ENCODE measurements at places on chromosomes 5 and 9.

DNA sequence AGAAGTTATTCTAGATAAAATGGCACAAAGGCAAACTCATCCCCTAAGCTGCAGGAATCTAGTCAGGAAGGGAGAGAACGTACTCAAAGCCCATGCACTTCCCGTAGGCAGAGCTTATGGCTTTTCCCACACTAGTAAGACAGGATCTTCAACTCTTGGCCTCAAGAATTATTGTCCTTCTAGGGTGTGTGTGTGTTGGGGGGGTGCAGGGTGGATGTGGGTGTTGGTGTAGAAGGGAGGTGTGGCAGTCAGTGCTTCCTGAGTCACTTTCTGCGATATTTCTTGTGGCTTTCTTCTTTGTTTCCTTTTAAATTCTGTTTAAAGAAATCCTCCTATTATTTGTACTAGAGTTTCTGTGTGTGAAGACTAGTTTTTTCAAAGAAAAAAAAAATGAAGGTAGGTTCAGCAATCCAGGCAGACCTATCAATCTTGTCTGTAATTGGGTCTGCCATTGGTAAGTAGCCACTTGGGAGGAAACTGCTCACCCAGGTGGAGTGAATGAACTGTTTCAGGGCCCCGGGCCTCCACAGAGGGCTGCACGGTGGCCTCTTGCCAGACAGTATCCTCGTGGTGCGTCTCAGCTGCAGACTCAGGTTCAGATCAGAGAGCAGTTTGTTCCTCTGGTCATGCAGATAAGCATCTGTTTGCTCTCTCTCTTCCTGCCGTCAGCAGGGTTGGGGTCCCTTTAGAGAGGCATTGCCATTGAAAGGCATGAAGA lies 131.9 kb downstream of the NPR3 start:
- no peak for DNase-seq

GRCh38 chr5:170380361-170380951 lies 8.7 kb downstream of the KCNMB1 start:
- no peak for DNase-seq

- no peak for DNase-seq
Observed at GRCh38 chr5:131635684-131636572, 899 bp upstream of the RAPGEF6 start.

GRCh38 chr5:66511491-66511890 lies 84.7 kb upstream of the MAST4 start:
- no peak for DNase-seq

DNA sequence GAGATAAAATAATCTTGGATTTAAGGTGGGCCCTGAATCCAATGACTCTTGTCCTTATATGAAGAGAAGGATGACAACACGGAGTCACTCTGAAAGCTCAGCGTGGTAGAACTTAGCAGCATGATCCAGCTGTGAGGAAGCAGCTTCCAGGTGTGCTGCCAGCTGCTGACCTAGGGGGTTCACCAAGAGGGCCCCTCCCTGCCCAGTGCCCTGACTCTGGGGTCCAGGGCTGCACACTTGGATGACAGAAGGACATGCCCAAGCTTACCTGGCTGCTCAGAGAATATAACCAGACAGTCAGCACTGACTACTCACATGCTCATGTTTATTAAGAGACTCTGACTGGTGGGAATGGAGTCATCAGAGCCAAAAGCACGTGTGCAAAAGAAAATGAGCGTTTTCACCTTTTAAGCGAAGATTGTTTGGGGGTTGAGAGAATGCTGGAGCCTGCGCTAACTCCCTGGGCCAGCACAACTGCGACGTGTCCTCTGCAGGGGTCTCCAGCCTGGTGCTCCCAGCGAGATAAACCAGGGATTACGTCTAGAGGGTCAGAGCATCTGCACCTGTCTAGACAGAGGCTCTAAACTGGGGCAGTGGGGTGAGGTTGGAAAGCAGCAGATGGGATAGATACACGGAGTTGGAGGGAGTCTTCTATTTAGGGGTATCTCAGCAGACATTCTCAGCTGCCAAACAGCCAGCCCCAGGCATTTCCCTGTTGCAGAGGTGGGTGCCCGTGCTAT lies 41.3 kb downstream of the ROPN1L start:
- no peak for DNase-seq

- no peak for DNase-seq
Observed at GRCh38 chr9:87657190-87657589, 68.7 kb upstream of the CTSL start.

- DNase-seq: no peak
Observed at GRCh38 chr5:149264439-149265067, 7.1 kb upstream of the AFAP1L1 start.

DNA sequence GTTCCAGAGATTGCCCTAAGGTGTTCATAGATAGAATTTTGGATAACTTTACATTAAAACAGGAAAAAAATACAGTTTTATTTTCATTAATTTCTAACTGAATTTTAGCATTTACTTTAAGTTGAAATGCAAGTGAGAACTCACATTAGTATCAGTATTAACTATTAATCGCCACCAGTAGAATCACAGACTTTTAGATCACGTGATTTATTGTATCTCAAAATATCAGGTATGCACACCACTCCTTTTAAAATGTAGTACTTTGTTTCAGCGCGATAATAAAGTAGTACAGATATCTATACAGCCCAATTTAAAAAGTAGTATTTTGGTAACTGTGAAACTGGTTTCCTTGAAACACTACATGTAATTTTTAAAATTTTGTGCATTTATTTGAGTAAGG lies 978.7 kb downstream of the DNAH5 start:
- no peak for DNase-seq

DNA sequence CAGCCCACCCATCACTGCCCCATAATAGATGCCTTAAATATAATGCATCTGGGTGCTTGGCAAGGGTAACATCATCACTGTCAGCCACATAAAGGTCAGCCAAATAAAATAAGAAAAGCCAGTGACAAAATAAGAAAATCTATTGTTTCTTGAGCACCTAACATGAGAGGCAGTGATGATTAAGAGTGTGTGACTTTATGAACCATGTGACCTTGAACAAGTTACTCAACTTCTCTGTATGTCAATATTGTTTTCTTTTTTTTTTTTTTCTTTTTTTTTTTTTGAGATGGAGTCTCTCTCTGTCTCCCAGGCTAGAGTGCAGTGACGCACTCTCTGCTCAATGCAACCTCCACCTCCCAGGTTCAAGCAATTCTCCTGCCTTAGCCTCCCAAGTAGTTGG lies 98.7 kb downstream of the CDK5RAP2 start:
- no peak for DNase-seq

DNA sequence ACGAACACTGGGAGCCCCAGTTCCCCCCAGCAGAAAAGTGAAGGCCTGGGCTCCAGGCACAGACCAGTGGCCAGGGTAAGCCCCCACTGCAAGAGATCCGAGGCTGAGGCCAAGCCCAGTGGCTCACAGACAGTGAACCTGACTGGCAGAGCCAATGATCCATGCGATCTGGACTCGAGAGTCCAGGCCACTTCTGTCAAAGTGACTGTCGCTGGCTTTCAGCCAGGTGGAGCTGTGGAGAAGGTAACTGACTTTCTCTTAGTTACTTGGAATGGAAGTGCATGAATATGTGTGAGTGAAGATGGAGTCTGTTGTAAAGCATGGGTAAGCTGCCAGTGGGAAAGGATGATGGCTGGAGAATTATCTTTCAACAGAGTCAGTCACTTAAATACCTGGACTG lies 99.7 kb downstream of the GOLPH3 start:
- no peak for DNase-seq

- no peak for DNase-seq
Observed at GRCh38 chr5:111224561-111225345, 569 bp downstream of the CAMK4 start.

DNA sequence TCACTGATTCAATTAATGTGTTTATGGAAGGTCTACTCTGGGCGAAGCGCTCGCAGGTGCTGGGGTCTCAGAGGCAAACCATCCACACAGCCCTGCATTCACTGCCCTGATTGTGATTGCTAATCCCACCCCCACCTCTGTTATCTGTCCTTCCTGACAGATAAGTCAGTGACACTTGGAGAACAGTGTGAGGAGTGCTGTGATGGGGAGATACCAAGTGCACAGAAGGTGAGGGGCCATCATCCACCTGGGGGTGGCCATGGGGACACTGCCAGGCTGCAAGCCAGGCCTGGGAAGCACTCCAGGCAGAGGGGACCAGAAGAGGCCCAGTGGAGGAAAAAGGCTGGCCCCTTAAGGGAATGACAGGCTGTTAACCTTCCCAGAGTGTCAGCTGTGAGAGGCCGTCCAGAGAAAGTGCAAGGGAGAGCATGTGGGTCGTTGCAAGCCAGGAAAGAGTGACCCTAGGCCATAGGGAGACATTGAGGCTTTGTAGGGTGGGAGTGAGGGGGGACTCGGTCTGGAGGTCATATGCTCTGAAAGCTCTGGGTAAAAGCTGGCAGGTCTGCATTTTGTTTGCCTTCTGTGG lies 18.0 kb downstream of the IL9 start:
- no peak for DNase-seq

DNA sequence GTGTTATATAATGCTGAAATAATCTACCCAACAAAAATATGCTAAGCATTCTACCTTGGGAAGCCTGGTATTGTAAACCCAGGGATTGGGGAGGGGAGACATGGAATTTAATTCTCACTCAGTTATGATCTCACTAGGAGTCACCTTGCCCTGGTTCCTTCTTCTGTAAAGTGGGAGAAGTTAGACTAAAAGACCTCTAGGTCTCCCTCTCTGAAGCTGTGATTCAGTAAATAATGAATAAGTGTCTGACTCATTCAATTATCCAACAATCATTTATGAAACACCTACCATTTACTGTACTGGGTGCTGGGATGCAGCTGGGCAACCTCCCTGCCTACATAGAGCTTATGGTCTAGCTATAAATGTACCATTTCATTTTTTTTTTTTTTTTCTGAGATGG lies 20.2 kb upstream of the SPARC start:
- no peak for DNase-seq

GRCh38 chr9:121562301-121562700 lies 62.7 kb upstream of the GGTA1 start:
- DNase-seq: no peak

DNA sequence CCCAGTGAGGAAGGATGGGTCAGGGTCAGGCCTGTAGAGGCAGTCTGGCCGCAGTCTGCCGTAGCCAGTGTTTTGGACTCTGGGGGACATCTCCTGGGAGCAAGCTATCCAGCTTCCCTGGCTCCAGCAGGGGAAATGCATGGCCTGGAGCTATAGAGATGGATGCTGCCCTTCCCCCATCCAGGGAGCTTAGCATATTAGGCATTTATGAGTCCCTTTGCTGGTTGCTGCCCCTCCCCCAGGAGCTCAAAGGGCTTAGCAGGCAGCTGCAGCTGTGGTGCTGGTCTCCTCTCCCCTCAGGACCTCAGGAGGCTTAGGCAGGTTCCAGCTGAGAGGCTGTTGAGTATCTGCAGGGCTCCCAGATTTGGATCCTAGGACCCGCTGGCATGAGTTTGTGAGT lies 1158.7 kb downstream of the DTWD2 start:
- DNase-seq: no peak

DNA sequence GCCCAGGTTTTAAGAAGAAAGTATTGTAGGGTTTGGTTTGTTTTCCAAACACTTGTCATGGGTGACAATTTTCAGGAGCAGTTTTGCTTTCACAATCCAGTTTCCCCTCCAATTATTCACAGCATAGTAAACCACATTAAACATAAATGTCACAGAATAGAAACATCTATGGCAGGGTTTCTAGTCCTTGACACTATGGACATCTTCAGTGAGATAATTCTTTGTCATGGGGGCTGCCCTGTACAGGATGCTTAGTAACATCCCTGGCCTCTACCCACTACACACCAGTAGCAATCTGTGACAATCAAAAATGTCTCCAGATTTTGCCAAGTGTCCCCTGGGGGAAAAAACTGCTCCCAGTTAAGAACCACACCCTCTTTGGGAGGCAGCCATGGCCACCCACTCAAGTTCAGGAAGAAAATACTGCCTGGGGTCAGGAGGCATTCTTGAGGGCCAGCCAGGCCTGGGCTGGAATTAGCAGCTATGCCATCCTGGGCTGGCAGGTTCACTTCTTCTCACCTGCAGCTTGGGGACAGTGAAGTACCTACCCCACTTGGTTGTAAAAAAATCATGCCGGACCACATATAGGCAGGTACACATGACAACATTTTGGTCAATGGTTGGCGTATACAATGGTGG lies 116.3 kb downstream of the HSD17B3 start:
- no peak for DNase-seq

GRCh38 chr9:117317192-117317591 lies 97.7 kb downstream of the ASTN2 start:
- DNase-seq: no peak

- DNase-seq: no peak
Observed at GRCh38 chr5:5784101-5784500, 361.6 kb downstream of the ICE1 start.

DNA sequence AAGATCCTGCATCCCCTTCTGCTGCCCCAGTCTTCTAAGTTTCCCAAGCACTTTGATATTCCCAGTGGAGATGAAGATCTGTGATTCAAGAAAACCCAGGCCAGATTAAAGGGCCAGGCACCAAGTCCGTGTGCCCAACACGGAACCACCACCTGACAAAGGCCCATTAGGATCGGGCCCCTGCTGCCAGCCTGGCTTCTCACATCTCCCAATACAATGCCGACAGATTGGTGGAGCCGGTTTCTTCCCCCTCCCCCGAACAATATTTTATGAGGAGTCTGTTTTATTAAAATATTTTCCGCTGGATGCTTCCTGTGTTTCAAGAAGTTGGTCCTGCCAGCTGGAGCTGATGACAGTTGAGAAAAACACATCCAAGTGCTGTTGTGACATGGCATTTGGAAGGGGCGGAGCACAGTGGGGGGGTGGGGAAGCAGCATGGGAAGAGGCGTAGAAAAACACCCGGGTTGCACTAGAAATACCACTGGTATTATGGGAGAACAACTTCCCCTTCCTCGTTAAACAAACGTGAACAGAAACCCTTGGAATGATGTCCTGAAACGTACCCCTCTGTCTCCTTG lies 45.0 kb downstream of the CRB2 start:
- DNase-seq: no peak

DNA sequence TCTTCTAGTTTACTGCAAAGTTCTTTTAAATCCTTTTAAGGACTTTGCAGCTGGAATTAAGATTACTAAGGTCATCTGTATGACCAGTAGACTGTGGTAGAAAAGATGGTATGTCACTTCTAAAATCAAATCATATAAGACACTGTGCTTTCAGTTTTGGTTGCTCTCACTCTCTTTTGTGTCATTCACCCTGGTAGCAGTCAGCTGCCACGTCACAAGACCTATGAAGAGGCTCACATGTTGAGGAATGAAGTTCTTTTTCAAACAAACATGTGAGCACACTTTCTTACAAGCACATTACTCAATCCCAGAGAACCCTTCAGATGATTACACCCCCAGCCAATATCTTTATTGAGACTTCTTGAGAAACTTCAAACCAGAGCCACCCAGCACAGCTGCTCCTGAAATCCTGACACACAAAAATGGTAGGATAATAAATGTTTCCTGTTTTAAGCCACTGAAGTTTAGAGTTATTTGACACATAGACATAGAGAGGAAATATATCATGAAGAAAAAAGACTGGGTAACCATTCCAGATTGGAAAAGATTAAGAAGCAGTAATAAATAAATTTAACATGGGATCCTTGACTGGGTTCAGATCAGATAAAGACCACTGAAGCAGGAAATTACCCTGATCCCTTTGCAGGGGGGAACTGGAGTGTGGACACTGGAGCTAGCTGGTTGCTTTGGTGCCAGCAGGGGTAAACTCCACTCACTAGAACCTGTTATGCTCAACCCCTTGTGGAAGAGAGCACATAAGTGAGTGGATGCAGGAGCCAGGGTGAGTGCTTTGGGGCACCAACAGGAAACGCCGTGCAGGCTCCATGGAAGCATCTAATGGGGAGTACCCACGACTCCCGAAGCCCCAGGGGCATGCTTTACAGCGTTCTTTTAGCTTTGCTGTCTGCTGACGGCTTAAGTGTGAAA lies 64.1 kb downstream of the SLCO4C1 start:
- DNase-seq: no peak

GRCh38 chr9:11833056-11833455 lies 860.1 kb upstream of the TYRP1 start:
- no peak for DNase-seq

Data from retinal pigment epithelial cell (primary cell).